ENCODE measurements at places on chromosomes 7 and 10.

DNA sequence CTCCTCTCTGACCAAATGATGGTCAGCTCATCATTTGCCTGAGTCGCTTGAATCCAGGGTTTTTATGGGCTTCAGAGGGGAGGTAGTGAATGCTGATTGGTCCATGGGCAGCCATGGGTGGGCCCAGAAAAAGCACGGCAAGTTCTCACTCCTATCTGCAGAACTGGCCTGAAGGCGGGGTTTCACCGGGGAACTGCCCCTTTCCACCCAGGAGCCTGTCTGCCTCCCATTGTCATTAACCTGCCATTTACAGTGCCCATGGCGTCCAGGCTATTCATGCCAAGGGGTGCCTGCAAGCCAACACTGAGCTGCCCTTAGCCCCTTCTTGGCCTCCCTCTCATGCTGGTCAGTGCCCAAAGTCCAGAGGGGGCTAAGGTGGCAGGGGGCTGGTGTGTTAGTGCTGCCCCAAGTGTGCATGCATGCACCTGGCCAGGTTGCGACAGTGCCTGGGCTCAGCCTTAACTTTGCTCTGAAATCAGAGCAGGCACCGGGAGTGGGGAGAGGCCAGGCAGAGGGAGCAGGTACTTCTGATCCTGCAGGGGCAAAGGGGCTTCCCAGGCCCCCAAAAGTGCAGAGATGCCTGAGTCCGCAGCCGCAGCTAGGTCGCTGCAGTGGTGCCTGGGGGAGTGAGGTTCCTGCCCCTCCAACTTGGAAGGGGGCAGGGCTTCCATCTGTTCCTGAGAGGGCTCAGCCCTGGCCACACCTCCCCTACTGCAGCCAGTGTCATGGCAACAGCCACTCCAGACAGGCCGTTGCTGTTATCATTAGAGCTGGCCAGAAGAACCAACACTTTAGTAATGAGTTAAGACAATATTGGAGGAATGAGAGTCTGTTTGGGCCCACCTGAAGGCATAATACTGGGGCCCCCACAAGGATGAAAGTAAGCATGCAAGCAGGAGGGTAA lies 561.6 kb downstream of the GRM8 start:
- no peak for DNase-seq

DNA sequence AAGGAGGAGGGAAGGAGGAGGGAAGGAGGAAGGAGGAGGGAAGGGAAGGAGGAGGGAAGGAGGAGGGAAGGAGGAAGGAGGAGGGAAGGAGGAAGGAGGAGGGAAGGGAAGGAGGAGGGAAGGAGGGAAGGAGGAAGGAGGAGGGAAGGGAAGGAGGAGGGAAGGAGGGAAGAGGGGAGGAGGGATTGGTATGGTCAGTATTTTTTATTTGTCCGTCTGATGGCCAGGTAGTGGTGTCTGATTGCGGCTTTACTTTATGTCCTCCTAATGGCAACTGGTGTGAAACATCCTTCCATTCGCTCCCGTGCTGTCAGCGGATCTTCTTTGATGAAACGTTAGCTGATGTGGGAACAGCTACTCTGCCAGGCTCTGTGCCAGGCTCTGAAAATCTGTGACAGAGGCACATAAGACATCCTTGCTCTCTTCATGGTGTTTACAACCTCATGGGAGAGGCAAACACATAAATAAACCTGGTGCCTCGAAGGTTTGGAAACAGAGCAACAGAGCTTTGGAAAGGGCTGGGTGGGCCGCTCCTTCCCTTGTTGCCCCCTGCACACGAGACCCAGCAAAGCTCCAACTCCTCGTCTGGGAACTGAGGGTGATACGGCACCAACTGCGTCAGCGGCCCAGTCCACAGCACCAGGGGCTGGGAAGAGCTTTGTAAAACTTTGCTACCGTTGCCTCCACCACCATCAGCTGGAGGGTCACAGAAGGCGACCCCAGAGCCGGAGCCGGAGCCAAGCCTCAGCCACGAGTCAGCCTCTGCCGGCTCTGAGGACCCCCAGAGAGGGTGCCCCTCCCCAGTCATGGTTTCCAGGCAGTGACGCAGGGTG lies 40.3 kb downstream of the PDGFA start:
- DNase-seq: no peak

DNA sequence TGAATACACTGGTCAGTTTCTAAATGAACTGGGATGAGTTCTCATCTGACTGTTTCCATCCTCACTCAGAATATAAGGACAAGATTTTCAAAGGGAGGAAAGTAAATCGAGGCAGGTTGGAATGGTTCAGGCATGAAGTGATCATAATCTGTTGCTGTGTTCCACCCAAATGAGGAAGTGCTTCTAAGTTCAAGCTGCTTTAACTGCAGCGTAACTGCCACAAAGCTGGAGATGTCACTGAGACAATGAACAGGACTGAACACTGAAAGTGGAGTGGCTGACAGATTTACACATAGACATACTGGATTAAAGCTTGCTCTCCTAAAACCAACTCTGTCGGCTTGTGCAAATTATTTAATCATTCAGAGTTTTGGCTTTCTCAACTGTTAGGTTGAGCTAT lies 66.6 kb downstream of the GPR37 start:
- no peak for DNase-seq

- no peak for DNase-seq
These were observed 99.8 kb downstream of the SND1 start for GRCh38 chr7:127751490-127752448.
